H1 (cell line): ENCODE measurements at places on chromosomes 6 and 20. TPM values are rescaled to one million over a fixed set of nuclear protein-coding genes. Genes with fewer than 3 reads are reported as not detected.

DNA sequence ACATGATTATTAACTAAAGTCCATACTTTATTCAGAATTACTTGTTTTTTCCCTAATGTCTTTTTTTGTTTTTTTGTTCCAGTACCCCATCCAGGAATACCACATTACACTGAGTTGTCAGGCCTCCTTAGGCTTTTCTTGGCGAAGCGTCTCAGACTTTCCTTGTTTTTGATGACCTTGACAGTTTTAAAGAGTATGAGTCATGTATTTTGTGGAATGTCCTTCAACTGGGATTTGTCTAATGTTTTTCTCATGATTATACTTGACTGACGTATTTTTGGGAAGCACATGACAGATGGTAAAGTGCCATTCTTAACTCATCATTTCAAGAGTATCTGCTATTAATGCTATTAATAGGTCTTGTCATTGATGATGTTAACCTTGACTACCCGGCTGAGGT lies 23.6 kb downstream of the ENPP1 start:
- H3K36me3 ChIP-seq, result peaks cover 4% of the 10 kb centered on the region; the same call in 1 of the 2 replicates
- H3K27me3 ChIP-seq, result no peaks in the 10 kb centered on the region
- H3K27ac ChIP-seq, result no peak overlapping the region
- H3K4me1 ChIP-seq, result no peaks in the 10 kb centered on the region
- no peak overlapping the region for H3K4me3 ChIP-seq
- no peak for DNase-seq

- H3K4me1 ChIP-seq, result no peaks in the 10 kb centered on the region
- no peak overlapping the region; the same call in 1 of the 2 replicates for H3K27ac ChIP-seq
- DNase-seq, result no peak
- H3K27me3 ChIP-seq, result no peaks in the 10 kb centered on the region
Measured at GRCh38 chr6:47209632-47210031, 100.1 kb downstream of the TNFRSF21 start.

DNA sequence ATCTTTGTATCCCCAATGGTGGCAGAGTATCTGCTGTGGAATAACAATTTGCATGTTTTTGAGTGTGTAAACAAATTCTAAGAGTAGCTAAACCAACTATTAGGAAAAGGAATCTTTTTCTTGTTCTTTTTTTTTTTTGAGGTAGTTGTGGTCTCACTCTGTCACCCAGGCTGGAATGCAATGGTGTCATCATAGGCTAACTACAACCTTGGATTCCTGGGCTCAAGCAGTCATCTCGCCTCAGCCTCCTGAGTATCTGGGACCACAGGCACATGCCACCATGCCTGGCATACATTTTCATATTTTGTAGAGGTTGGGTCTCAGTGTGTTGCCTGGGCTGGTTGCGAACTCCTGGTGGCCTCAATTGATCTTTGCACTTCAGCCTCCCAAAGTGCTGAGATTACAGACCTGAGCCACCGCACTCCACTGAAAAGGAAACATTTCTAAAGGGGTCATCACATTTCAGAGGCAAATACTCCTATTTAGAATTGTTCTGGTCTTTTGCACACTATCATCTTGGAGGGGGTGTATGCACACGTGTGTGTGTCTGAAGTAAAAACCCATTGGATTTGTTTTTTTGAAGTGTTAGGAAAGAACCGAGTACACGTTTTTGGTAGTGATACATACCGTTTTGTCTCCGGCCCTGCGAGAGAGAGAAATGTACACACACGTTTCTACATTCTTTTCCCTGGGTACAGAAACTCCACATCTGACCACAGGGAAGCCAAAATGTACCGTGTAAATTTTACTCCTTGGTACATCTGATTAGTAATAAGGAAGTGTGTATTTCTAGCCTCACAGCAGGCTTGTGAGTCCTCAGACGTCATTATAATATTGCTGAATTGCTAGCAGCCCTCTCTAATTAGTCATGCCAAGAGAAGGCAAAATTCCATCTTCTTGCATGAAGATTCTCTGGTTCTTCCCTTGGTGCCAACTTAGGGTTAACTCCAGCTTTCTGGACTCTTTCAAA lies 183.6 kb downstream of the JARID2 start:
- peaks cover 29% of the 10 kb centered on the region for H3K4me1 ChIP-seq
- no peak overlapping the region for H3K4me3 ChIP-seq
- H3K36me3 ChIP-seq, result peaks cover 4% of the 10 kb centered on the region; the same call in 1 of the 2 replicates
- no peaks in the 10 kb centered on the region for H3K27me3 ChIP-seq
- DNase-seq, result no peak

GRCh38 chr6:63449714-63450113 lies 122.6 kb upstream of the LOC128125822 start:
- H3K36me3 ChIP-seq, result no peaks in the 10 kb centered on the region
- no peak overlapping the region for H3K4me3 ChIP-seq
- no peak overlapping the region for H3K27ac ChIP-seq
- no peak for DNase-seq

DNA sequence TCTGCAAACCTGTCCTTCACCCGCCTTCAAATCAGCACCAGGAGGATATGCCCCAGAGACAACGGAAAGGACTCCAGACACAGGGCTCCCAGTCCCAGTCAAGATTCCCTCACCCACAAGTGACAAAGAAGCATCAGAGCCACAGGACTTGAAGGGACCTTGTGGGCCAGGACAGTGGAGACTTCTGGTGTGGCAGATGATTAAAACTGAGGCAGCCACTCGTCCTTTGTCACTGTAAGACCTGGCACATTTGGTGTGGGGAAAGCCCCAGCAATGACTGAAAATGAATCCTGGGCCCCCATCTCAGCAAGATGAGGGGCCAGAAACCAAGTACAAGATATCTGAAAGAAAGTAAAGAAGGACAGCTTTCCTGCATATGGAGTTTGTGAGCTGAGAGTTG lies 15.6 kb upstream of the GMPR start:
- H3K27ac ChIP-seq, result no peak overlapping the region
- no peaks in the 10 kb centered on the region for H3K27me3 ChIP-seq
- H3K4me3 ChIP-seq, result no peak overlapping the region
- no peaks in the 10 kb centered on the region for H3K4me1 ChIP-seq

- no peak overlapping the region for H3K4me3 ChIP-seq
- H3K27ac ChIP-seq, result no peak overlapping the region
- DNase-seq, result no peak
- H3K36me3 ChIP-seq, result no peaks in the 10 kb centered on the region
- no peaks in the 10 kb centered on the region for H3K27me3 ChIP-seq
- no peaks in the 10 kb centered on the region for H3K4me1 ChIP-seq
Measured at GRCh38 chr6:96631248-96631647, 68.3 kb downstream of the FHL5 start.

The DEFB124 gene
- total RNA-seq, result not detected in 2 replicates

The DEFB121 gene
- total RNA-seq, result not detected in 2 replicates

The VSTM2L gene
- total RNA-seq, result 1.3 and 1.6 TPM in 2 replicates
